ENCODE measurements at places on chromosomes 3 and 15.

GRCh38 chr15:48596415-48596814 lies 49.1 kb downstream of the FBN1 start:
- DNase-seq: no peak

DNA sequence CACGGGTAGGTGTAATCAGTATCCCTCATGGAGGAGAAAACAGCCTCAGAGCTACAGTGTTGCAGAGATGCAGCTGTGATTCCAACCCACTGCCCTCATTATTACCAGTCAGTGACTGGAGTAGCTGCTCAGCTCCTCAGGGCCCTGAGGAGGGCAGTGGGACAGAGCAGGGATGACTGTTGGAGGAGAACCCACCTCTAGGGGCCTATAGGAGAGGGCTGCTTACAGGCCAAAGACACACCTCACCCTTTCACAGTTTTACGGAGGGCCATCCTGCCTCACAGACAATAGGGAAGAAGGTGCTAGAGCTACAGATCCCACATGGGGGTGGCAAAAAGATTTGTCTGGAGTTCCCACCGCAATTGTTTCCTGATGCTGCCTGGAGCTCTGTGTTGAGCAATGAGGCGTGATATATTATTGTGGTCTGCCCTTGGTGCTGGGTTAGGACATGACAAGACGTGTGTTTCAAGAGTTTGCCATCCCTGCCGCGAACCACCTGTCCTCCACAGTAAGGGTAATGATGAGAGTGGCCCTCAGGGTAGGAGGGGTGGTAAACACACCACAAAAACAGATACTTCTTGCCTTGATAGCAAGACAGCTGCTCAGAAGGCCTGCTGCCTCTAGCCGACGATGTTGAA lies 140.5 kb upstream of the TPM1 start:
- DNase-seq: peak; percentile 37

DNA sequence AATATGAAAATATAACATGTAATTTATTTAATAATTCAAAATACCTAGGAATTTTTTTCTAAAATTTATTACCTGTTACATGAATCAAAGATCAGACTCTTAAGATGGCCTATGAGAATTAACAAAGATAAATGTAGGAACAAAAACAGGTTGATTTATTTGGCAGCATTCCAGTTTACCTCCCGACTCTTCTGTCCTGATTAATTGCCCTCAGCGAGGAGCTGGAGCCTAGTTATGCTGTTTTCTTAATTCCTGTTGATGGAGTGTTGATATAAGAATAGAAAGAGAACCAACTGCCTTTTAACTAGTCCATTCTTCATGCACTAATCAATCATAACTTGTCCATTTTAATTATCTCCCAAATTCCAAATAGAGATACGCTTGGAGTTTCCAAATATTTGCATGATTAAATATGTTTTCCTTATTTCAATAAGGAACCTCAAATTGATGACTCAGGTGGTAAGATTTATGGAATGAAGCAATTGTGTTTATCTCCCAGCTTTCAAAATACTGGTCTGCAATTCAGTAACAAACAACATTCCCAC lies 10.6 kb upstream of the CPB1 start:
- no peak for DNase-seq

DNA sequence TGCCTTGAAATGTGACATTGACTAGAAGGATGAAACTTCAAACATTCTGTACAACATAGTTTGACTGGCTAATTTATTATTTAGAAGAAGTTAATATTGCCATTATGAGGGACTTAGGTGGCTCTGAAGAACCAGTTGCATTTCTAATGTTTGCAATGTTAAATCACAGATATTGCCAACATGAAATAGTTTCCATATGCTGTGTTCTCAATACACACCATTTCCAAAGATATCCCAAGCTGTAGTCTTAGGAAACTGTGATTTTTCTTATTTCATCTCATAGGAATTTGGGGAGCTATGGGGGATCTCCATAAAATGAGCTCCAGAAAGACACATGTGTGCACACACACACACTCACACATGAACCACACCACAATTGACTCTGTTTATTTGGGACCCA lies 36.3 kb downstream of the ALG1L2 start:
- no peak for DNase-seq

GRCh38 chr3:74559261-74559660 lies 55.2 kb downstream of the CNTN3 start:
- no peak for DNase-seq

- DNase-seq: no peak
These were observed 2.5 kb downstream of the SNRK start for GRCh38 chr3:43288850-43289249.

- DNase-seq: peak; percentile 21
These were observed 12.1 kb upstream of the RTP2 start for GRCh38 chr3:187714404-187714979.

DNA sequence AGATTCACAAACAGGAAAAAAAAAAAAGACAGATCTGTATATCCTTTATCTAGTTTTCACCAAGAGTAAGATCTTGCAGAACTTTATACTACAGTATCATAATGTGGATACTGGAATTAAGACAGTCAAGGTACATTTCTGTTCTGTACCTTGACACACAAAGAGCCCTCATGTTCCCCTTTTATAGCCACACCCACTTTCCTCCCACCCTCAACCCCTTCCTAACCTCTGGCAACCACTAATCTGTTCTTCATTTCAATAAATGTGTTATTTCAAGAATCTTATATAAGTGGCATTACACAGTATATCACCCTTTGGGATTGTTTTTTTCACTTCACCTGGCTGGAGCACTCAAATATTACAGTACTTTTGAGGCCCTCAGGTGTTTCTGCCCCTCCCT lies 3.6 kb upstream of the RAB6B start:
- DNase-seq: no peak

- DNase-seq: no peak
These were observed 72.1 kb upstream of the ITGA11 start for GRCh38 chr15:68503791-68504680.

- DNase-seq: no peak
These were observed 4.7 kb upstream of the GOLGA8B start for GRCh38 chr15:34588046-34588674.

GRCh38 chr3:19688767-19689166 lies 245.2 kb downstream of the EFHB start:
- no peak for DNase-seq

DNA sequence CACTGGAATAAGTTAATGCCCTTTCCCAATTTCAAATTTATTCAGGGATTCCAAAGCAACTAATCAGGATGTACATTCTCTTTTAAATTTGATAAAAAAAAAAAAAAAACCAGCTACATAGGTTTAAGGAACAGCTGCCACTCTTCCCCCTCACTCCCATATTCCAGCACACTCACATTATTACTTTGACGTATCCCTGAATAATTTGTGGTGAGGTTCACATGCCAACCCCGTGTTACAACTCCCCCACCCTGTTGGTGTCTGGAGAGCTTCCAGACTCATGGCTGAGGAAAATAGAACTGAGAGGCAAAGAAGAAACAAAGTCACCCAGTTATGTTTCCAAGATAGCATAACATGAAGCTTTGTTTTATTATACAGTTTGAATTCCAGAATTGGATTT lies 300.5 kb upstream of the MME start:
- DNase-seq: no peak

DNA sequence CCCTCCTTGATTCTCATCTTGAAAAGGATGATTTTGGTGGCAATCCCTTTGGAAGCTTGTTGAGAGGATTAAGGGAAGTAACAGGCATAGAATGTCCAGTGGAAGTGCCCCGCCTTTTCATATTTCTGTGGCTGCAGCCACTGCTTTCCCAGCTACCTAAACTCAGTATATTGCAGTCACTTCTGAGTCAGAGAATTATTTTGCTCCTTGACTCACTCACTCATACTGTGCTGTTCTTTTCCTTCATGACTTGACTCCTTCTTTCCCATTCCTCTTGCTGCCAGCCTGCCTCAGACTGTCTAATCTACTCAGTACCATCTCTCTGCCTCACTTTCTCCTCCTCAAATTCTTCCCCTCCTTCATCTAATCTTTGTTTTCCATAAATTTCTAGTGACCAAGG lies 26.5 kb upstream of the POLR2M start:
- DNase-seq: no peak

- DNase-seq: no peak
These were observed 273.3 kb downstream of the NSUN3 start for GRCh38 chr3:94336046-94336753.

DNA sequence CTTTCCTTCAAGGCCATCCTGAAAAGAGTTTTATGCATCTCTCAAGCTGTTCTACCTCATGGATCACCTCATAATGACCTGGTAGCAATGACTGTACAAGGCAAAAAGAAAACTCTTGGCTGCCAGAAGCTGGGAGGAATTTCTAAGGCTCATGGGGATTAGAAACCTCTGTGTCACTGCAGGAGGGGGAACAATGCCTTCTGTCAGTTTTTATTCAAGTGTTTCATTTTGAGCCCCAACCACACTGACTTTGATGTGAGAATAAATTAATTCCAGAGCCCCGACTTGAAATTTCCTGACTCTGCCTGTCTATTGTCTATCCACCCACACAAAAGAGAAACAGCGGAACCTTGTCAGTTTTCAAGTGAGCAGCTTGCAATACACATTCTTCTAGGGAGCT lies 58.7 kb upstream of the MRPL3 start:
- no peak for DNase-seq

DNA sequence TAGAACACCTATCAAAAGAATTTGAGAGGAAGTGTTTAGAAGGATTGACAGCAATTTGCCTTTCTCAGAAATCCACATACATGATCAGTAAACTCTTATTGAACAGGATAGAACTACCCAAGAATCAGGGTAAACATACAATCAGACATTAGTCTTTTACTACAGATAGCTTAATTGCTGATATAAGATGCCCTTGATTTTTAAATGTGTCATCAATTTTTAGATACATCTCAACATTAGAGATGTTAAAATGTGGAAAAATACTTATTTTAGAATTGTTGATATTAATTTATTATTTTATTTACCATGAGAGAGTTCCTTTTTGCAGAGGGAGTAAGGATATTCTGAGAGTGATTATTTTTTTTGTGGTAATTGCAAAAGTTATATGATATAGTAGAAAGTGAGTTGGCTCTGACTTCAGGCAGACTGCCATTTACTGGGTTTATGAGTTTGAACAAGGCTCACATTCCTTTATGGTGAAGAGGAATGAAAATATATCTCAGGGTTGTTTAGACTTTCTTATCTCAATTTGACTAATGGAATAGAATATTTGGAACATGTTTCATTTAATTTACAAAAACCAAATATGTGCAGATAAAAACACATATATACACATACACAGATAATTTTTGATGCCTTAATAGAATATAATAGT lies 302.8 kb upstream of the GOLIM4 start:
- no peak for DNase-seq

DNA sequence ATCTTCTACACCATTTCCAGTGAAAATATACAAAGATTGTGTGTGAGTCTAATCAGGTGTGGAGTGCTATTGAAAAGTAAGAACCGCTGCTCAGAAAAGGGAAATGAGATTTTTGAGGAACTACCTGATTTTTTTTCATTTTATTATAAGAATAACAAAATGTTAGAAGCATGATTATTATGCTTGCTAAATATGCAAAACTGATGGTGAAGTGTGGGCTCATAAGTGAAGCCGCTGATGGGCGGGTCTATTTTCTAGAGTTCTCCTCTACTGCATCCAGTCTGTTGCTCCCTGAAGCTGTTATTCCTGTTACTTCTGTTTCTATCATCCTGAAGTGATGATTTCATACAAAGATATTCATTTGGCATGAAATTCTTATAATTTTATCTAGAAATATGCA lies 612.0 kb downstream of the CADM2 start:
- no peak for DNase-seq

GRCh38 chr15:99054892-99055291 lies 47.3 kb upstream of the PGPEP1L start:
- DNase-seq: no peak

DNA sequence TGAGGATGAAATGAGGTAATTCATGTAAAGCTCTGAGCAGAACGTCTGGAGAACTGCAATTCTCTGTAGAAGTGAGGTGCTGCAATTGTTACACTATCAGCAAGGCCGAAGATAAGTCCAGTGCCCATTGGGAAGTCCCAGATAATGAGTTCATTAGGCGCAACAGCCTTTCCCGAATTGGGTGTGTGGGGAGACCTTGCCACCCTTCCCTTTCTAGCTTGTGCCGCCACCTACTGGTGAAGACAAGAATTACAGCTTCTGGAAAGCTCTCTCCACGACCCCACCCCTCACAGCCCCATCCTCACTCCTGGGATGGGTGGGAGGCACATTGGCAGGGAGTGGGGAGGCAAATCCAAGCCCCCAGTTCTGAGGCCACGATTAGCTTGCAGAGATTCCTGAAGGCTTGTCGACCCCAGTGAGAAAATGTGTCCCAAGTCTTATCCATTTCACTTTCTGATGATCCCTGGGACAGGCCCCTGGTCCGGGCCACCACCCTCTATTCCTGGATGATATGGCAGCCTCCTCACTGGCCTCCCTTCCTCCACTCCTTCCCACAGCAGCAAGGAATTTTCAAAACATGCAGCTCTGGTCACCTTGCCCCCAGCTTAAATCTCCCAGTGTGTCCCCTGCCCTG lies 36.4 kb downstream of the FAM3D start:
- peak; percentile 20 for DNase-seq

GRCh38 chr3:143307613-143308183 lies 188.1 kb downstream of the CHST2 start:
- no peak for DNase-seq

All from NCI-H187 (cell line).